ENCODE measurements at places on chromosomes 2 and 18.
A peak's percentile ranks its signal among the peaks of the same experiment; 100 is the strongest.

DNA sequence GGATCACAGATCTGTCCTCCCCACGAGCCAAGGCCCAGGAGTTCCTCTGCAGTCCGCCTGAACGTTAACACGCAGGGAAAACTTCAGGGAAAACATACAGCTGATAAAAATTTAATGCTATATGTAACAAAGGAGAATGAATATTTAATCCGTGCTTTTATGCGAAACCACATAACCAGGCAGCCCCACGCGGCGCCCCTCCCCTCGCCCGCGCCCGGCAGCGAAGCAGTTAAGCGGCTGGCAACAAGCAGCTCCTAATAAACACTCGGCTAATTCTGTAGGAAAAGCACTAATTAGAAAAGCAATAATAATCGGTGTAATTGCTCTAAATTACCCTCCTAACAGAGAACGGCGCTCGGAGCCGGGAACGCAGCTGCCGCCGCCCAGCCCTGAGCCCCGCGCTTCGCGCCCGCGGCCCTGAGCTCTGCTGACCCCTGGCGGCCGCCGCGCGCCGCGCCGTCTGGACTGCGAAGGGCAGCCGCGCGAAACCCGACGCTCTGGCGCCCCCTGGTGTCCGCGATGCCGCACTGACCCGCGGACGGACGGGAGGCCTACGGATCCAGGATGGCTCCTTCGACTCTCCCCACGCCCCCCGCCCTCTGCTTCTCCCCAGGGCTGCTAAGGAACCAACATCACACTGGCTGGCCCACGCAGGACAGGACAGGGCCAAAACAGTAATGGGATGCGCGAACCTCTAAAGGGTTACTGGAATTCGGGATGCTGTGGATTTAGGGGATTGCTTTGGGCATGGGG is 181.4 kb downstream of the SMAD2 start:
- DNase-seq, result no peak

DNA sequence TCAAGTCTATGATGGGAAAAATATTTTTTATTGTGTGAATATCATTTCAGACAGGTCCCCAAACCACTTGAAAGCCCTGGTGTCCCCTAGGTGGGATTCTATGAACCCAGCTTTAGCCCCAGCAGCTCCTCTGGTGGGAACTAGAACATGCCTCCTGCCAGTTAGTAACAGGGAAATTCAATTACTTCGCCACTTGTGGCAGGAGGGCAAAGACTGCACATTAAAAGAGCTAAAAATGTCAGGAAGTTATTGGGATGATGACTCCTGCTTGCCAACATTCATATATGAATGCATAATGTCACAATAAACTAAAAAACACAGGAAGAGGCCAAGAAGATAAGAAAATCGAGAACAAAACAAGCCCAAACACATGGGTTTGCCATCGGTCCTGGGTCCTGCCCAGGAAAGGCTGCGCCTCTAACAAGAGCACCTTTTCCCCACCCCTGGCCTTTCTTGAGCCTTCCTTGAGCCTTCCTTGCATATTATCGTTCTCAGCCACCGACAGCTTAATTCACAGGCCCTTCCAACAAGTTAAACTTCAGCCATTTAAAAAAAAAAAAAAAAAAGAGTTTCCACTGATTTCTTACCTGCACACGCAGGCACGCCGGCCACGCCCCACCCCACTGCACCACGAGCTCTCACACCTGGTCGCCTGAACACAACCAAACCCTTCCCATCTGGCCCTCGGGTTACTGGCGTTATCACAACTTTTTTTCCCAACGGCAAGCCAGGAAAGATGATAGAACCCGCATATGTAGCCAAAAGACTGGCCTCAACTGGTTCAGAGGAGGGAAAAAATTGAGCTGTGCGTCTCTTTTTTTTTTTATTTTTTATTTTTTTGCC is 23.4 kb downstream of the BCL11A start:
- no peak for DNase-seq

DNA sequence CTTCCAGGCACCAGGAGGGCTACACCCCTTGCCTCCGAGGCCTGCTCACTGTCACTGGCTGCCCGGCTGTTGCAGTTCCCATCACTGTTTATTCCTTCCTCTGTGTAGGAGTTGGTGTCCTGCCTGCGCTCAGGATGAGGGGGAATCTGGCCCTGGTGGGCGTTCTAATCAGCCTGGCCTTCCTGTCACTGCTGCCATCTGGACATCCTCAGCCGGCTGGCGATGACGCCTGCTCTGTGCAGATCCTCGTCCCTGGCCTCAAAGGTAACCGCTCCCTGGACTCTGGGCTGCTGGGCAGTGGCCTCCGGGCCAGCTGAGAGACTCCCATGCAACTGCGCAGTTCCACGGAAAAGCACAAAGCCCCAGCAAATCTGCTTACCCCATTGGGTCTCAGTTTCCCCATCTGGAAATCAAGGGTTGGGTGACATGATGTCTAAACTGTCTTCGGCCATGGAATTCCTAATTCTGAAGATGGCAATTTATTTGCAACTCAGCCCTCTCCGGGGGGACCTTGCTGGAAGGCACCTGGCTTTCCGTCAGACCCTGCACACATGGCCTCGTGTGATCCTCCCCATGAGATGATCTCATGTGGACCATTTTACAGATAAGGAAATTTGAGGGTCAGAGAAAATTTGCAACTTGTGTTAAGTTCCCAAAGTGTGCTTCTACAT is 9.4 kb downstream of the COLEC11 start:
- DNase-seq, result no peak

DNA sequence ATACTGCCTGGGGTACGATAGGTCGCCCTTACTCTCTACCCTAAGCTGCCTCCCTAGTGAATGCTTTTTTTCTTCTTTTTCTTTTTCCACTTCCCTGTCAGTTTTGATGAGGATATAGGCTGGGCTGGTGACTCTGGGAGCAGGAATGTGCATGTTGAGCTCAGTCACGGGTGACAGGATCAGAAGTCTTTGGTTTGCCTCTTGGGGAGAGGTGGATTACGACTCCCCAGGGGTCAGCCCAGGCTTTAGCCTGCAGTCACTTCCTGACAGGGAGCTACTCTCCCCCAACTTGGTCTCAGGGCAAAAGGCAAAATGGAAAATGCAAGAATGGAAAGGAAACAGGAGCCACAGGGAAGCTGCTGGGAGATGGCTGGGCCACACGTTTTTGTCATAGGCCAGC is 57.3 kb downstream of the THNSL2 start:
- no peak for DNase-seq

DNA sequence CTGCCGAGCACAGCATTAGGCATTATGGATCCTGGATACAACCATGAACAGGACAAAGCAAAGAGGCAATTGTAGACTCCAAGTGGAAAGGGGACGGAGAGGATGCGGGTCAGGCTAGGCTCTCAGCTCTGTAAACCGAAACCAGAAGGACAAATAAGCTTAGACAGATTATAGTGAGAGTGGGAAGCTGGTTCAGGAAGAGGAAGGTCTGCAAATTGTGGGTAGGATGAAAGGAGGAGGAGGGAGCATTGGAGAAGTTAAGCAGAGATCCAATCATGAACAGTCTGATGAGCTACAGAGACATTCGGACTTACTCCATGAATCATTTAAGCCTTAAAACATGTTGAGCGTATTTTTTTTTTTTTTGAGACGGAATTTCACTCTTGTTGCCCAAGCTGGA is 3.0 kb downstream of the MSH6 start:
- DNase-seq, result no peak

GRCh38 chr2:126413079-126413478 is 242.9 kb upstream of the GYPC start:
- no peak for DNase-seq

GRCh38 chr2:138949517-138949916 is 169.3 kb upstream of the NXPH2 start:
- DNase-seq, result peak; percentile 56

GRCh38 chr2:102283996-102284395 is 27.4 kb upstream of the IL1RL1 start:
- no peak for DNase-seq

GRCh38 chr2:150485871-150486538 is 1.5 kb downstream of the RND3 start:
- peak; percentile 57 for DNase-seq

DNA sequence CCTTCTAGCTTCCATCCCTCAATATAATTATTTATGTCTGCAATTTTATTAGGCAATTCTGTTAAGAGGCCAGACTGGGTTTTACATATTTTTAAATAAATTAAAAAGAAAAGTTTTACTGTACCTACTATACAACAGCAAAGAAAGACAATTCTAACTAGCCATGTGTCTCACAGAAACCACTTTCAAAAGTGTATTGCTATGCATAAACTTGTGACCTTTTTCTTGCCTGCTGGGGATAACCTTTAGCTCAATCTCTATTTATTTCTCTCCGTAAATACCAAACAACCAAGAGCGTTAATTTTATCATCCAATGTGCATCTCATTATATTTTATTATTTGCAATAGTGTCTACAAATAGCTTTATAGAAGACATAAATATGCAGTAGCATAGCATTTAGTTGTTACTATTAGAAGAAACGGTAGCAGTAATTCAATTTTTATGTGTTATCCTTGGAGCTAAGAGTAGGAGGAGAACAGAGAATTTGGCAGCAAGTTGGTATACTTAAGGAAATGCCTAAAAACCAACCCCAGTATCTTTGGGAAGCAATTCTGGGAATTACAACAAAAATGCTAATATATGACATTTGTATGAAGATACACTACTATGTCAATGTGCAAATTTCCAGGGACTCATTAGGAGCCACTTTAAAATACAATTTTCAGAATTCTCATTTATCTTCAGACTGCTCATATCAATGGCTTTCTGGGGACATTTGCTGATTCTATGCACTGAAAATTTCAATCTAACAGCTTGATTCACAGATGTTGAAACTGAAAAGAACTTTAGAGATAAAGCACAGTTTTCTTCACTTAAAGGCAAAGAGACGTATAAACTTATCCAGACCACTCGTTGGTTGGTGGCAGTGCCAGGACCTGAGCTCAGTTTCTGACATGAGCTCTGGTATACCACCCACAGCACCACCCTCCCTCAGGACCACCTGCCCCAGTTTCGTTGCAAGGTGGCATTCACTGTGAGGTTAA is 23.0 kb upstream of the RTN4 start:
- no peak for DNase-seq

- no peak for DNase-seq
Measured at GRCh38 chr2:234863043-234863934, 88.5 kb upstream of the SH3BP4 start.

DNA sequence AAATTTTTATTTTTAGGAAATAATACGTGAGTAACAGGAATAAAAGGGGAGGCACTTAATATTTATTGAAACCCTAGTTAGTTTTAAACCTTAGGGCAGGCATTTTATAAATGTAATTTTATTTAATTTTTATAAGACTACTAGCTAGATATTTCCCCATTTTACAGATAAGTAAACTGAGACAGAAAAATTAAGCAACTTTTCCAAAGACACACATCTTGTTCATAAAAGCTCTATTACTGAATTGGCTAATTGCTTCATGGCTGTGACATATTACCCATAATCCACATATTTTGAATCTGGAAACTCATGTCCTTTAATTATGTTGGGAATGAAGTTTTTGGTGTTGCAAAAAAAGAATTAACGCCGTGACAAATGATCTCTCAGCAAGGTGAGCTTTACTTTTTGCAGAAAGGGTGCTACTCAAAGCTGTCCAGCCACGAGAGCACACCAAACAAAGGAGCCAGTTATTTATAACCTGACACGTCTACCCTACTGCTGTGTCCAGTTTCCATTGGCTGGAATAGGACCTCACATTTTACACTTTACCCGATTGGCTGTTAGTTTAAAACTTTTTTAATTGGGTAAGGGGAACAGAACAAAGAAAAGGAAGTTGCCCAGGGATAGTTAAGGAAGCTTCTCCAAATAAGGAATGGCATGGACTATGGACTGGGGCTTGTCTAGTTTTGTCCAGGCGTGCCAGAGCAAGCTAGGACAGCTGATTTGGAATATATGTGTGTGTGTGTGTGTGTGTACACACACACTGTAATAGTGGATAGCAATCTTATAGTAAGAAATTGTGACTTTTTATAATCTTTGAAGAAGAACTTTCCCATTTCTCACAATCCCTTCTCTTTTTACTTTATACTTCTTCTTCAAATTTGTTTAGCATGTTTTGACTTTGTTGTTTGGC is 54.2 kb downstream of the COMMD1 start:
- DNase-seq, result no peak

DNA sequence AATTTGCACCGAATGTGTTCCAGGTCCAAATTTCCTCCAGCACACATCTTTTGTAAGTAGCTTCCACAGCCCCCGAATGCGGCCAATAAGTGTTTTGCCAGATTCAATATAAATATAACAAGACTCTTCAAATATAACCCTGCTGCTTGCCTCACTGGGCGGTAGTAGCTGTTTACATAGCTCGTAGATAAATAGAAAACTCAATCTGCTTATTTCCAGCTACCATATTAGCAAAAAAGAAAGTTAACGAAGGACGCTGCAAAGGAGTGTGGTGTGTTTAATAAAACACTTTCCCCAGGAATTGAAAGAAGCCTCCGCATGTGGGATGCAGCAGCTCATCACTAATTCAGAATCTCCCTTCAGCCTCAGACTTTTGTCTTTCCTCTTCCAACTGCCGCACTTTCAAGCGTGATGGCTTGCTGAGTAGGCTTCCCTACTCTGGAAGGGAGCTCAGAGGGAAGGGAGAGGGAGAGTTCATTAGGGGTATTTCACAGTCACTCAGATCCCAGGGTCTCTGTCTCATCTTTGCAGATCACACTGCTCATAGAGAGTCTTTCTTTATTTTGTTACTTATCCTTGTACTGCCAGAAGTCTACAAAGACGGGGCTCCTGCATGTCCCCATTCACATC is 367.0 kb downstream of the RND3 start:
- no peak for DNase-seq

DNA sequence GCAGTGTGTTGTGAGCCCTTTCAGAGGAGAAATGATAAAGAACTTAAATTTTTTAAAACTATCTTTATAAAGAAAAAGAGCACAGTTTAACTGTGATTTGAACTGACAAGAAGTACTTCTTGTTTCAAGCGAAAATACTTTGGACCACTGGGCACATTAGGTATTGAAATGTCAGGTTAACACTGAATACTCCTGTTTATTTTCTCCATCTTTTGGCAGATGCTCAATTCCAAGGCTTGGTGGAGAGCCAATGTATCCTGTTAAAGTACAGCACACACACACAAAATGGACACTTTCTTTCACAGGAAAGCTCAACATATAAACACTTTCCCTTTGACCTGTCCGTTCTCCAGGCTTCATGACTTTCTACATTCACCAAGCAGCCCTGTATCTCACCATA is 32.6 kb upstream of the SP3 start:
- DNase-seq, result no peak

DNA sequence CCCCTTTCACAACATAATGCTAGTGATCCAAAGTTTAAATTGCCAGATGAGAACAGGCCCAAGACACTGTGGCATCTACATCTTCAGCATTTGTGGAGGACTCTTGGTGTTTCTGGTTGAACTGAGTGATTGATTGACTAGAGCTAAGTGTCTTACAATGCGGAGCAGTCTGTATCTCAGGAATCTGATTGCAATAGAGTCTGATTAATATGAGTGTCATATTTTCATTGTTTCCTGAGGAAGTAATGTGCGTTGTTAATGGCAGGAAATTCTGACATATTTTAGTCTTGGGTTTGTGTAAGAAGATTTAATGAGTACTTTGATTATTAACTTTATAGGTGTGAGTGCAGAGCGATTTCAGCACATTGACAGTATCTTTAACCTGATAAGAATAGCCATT is 82.0 kb upstream of the PROKR1 start:
- DNase-seq, result no peak

- no peak for DNase-seq
Measured at GRCh38 chr18:41052625-41053024, 902.4 kb upstream of the PIK3C3 start.

- no peak for DNase-seq
Measured at GRCh38 chr2:21866316-21866715, 742.5 kb downstream of the TDRD15 start.
